ENCODE measurements at places on chromosomes 12 and 14. TPM values are rescaled to one million over a fixed set of nuclear protein-coding genes. Genes with fewer than 3 reads are reported as not detected.

Gene CLEC6A
- not detected for total RNA-seq

Gene SLC48A1
- total RNA-seq = 32.0 TPM

Gene SLC25A47
- not detected for total RNA-seq

Gene EDDM3A
- not detected for total RNA-seq

Gene PIWIL1
- not detected for total RNA-seq

Gene GPR135
- 3.1 TPM for total RNA-seq

Gene DGLUCY
- 21.3 TPM for total RNA-seq

Measured in Panc1 (cell line).